Kidney tubule cell (primary cell): ENCODE measurements at places on chromosomes 5 and 9.

GRCh38 chr9:1296331-1296730 is 246.2 kb downstream of the DMRT2 start:
- DNase-seq: no peak

DNA sequence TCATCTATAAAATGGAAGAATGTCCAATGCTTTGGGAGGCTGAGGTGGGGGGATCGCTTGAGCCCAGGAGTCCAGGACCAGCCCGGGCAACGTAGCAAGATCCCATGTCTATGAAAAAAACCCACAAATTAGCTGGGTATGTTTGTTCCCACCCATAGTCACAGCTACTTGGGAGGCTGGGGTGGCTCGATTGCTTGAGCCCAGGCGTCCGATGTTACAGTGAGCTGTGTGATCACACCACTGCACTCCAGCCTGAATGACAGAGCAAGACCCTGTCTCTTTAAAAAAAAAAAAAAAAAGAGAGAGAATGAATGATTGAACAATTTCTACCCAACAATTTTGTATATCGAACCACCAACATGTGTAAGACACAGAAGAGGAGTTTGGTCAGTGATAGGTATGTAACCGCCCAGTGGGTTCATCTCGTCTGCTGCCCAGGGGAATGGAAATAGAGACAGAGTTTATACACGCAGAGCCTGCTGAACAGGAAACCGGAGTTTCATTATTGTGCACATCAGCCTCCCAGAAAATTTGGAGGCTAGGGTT is 26.2 kb upstream of the ERGIC1 start:
- no peak for DNase-seq

DNA sequence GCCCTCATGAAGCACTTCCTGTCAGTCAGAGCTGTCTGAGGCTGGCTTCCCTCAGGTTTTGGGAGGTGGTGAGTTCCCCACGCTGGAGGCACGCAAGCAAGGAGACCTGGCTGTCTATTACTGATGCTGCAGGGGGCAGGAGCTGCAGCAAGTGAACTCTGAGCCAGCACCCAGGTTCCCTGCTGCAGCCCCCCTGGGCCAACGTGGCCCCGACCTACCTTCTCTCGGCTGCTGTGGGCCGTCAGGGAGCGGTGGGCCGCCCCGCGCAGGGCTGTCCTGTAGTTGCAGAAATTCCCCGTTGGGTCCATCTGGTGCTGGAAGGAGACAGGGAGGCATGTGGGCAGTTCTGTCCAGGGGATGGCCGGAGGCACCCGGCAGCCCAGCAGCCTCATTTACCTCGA is 46.8 kb upstream of the RNF130 start:
- no peak for DNase-seq

- no peak for DNase-seq
Measured at GRCh38 chr9:92384375-92384774, 20.0 kb downstream of the OGN start.
